CD4-positive, alpha-beta T cell treated with Interleukin-17A for 1 hour (primary cell): ENCODE measurements at places on chromosomes 2 and 18.

DNA sequence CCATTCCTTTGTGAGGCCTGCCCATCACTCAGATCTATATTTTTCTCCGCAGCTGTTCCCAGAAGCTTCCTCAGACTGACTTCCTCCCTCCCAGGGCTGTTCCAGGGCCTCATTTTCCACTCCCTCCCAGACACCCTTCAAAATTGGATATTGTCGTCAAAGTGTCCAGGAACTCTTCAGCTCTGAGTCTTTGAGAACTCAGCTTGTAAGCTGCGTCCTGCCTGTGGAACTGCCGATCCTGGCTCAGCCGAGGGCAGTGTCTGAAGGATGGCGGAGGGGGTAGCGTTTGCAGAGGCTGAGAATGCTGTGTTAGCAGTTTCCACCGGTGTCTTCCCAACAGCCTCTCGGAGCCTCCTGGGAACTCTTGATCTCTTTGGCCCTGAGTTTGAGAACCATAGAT lies 27.1 kb downstream of the NCK2 start:
- no peak for DNase-seq

DNA sequence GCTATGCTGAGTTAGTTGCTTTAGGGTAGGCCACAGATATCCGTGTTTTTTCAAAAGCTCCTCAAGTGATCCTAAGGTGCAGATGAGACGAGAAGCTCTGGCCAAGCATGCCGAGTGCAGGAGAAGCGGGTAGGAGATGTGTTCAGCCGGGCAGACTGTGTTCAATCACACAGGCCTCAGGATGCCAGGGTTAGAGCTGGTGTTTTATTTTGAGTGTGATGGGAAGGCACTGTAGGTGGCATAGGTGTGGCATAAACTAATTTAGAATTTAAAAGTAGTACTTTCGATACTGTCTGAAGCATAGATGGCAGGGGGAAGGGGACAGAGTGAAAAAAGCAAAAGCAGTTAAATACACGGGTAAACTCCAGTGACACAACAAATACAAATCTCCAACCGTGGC lies 30.9 kb downstream of the DPP4 start:
- DNase-seq = no peak

DNA sequence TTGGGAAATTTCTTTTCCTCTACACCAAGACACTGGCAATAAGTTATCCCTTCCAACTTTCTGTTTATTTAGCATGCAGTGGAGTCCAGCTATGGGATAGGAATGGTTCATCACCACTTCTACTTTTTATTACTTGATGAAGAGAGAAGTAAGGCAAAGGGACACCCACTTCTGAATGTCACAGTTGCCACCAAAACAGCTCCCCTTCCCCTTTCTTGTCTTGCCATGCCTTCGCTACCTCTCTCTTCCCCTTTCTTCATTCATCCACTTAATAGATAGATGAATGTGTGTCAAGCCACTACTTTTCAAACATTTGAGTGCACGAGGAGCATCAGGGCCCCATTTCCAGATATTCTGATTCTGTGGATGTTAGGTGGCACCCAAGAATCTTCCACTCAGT lies 59.6 kb downstream of the KCTD18 start:
- no peak for DNase-seq

DNA sequence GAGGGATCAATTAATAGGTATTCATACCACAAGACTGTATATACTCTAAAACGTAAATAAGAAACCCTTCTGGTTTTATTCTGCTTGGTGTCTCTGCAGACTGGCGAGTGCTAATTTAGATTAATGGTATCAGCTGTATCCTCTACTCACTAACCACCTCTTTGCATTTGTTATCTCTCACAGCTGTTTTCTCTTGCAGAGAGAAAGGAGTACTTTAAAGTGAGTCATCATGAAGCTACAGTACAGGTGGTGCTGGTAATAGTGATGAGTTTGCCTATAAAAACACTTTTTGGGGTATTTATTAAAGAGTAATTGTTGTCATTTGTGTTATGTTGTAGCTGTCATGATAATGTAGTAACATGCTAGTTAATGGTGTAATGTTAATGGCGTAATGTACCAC lies 147.7 kb downstream of the NETO1 start:
- no peak for DNase-seq

- no peak for DNase-seq
Observed at GRCh38 chr2:1397350-1397749, 15.9 kb upstream of the TPO start.

- DNase-seq = no peak
Observed at GRCh38 chr18:63168287-63168686, 151.3 kb downstream of the BCL2 start.

GRCh38 chr18:44629406-44629805 lies 51.3 kb upstream of the SETBP1 start:
- no peak for DNase-seq

- peak; percentile 48 for DNase-seq
Observed at GRCh38 chr18:13566941-13567746, 159.2 kb downstream of the FAM210A start.

DNA sequence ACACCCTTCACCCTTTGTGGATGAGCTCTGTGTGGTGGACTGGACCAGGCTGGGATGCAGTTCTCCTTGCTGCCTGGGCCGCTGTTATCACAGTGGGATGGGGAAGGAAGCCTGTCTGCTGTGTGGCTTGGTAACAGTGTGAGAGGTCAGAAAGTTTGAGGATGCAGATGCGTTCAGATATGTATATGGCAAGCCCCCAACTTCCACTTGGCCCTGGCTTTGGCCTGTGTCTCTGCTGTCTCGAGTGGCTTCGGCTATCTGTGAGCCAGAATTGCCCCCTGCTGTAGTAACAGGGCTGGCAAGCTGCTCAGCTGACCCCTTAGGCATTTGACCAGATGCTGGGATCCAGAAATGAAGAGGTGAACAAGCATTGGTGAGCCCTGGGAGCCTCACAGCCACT lies 106.8 kb downstream of the WDSUB1 start:
- DNase-seq = no peak

GRCh38 chr2:156511803-156512202 lies 75.6 kb downstream of the GPD2 start:
- no peak for DNase-seq

GRCh38 chr2:128416109-128416785 lies 97.6 kb upstream of the HS6ST1 start:
- DNase-seq = no peak

GRCh38 chr2:168396131-168396530 lies 59.9 kb upstream of the CERS6 start:
- no peak for DNase-seq

- peak; percentile 52 for DNase-seq
Observed at GRCh38 chr2:177265824-177266817, 1.6 kb upstream of the NFE2L2 start.

- no peak for DNase-seq
Observed at GRCh38 chr2:65121-65520, 18.8 kb upstream of the FAM110C start.

DNA sequence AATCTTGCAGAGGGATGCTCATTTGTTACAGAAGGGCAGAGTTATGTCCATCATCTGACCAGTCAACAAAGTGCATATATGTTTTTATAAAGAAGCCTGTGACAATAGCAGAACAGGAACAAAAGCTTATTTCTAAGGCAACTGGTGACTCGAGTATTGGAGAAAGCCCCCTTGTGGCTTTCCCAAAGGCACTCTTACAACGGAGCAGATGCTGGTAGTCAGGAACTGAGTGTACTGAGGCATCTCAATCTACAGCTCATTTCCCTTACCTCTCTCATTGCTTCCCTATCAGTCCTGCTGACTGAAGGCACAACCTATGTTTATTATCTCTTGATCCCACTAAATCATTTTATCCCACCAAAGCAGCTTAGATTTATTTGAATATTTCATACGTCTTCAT lies 557.1 kb upstream of the CHAC2 start:
- DNase-seq = no peak

DNA sequence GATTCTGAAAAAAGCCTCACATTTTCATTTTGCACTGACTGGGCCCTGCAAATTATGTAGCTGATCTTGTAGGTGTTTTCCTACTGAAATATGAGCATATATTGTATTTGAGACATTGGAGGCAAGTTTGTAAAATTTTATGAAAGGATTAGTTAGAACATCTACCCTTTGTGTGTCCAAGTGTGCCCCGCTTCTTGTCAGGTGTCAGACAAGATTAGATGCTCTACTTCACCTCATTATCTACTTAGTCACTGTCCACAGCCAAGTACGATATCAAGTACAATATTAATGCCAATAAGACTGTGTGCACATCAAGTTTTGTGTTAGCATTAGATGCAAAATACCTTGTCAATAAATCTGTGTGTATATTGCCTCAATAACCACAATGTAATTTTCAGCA lies 67.8 kb upstream of the RPRM start:
- DNase-seq = no peak

DNA sequence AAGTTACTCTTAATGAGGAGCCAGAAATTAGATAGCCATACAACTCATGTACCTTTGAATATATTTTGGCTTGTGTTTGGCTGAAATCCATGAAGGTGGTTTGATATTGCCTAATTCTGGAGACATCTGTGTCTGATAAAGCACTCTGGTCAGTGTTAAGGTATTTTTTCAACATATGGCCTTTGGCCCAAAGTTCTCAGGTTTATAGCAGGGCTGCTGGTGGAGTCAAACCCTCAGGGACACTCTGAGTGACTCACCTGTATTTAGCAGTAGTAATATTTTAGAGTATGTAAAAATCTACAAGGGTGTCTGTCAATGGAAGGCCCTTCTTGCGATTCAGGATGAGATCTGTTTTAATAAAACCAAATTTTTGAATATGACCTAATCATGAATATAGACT lies 666.5 kb downstream of the SLC4A3 start:
- DNase-seq = no peak

GRCh38 chr18:40041951-40042350 lies 1913.1 kb upstream of the PIK3C3 start:
- no peak for DNase-seq

DNA sequence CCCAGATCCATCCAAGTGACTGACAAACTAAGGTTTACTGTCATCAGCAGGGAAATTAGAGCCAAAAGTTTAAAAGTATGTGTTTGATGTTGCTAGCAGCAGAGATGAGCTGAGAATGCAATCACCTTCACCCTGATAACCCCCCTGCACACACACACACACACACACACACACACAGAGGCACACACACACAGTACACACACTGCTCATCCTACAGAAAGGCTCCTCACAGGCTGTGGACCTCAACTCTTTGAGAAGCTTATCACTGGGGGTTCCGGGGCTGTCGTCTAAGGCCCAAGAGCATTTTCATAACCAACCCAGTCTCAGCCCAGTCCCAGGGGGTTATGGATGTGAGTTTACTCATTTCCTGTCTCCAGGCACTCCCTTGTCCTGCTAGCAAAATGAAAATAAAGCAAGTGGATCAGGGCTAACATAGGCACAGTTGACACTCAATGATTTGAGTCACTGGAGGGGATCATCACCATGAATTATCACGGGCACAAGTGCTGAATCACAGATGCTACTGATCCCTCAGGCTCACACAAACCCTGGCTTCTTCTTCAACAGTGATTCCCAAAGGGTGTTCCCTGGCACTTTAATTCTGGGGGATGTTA lies 76.6 kb downstream of the ALK start:
- DNase-seq = no peak

DNA sequence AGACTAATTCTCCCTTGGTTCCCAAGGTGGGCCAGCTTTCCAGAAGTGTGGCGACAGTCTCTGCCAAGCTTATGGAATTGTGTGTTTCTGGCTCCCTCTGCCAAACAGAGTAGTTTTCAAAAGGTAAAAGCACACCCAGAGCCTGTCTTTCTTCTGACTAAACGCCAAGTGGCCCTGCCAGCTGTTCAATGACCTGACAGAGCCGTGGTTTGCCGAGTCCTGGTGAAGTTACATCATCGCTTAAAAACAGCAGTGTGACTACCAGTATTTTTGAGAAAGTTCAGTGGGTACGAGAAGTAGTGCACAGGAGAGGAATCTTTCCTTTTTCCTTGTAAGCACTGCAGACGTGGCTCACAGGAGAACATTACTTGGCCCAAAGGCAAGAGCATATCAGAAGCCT lies 1.9 kb downstream of the PER2 start:
- no peak for DNase-seq

DNA sequence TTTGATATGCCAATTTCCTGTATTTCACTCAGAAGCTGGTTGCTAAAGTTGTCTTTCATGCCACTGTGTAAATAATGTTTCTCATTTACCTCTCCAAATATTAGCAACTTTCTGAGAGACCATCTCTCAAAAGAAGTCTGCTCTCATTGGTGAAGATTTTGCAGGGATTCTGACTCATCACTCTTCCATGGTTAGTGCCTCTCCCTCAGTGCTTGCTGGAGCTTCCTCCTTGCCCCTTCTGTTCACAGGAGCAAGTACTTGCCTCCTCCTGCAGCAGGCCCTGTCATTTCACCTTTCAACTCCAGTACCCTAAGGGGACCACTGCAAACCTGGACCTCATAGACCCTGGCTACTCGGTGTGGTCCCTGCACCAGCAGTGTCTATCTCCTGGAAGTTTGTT lies 168.8 kb downstream of the ZNF385B start:
- DNase-seq = no peak

- DNase-seq = no peak
Observed at GRCh38 chr2:238009563-238009962, 42.7 kb downstream of the UBE2F start.

- no peak for DNase-seq
Observed at GRCh38 chr2:133957724-133958480, 296.0 kb upstream of the MGAT5 start.

GRCh38 chr2:69305712-69306392 lies 81.2 kb downstream of the GFPT1 start:
- no peak for DNase-seq

DNA sequence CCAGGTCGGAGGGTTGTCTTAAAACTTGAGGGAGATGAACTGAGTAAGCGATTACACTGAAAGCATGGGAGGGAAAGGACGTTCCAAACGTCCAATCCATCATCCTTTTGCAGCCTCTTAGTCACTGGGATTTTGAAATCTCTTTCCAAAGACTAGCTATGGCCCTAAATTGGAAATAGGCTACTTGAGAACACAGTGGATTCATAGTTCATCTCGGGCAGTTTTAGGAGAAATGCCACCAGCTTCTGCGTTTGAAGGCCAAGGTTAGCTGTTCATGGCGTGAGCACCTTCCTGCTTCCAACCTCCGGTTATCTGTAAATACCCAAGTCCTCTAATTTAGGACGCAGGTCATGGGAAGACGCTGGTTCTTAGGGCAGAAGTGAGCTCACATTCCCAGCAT lies 821 bp upstream of the EML6 start:
- no peak for DNase-seq

GRCh38 chr2:234502919-234503285 lies 6.0 kb upstream of the ARL4C start:
- no peak for DNase-seq
